AG09319 (cell line): ENCODE measurements at places on chromosomes 5 and 9.

- no peak for DNase-seq
Observed at GRCh38 chr5:145937432-145938250, 1.3 kb downstream of the SH3RF2 start.

DNA sequence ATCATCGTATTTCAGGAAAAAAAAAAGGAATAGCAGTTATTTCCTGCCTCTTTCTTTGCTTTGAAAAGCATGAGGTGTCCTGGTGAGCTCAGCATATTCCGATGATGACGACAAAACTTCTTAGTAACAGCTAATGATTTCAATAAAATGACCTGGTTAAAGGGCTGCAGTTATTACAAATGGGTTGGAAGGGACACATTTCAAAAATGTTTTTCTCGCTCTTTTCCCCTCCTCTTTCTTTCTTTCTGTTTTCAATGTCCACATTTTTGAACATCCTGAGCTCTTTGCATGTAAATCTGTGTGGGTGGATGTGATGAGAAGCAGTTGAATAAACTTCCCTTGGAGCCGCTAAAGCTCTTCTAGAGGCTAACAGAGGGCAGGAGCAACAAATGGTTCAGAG, 186.8 kb upstream of the SLC27A6 start:
- DNase-seq, result no peak

DNA sequence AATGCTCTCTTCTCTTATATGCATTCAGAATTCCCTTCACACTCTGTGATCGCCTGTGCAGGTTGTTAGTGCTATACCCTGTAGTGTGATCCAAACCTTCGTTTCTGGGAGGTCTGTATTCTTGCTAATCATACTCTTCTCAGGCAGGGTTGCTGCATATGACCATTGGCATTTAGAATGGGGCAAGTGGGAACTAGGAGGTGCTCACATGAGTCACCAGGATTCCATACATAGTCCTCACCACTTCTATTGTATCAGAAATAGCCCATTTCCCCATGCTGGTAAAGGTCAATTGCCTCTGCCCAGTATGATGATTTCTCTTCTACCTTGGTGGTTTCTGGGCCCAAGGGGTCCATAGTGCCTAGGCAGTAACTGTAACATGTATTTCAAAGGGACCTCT, 443.5 kb upstream of the CDH6 start:
- no peak for DNase-seq

DNA sequence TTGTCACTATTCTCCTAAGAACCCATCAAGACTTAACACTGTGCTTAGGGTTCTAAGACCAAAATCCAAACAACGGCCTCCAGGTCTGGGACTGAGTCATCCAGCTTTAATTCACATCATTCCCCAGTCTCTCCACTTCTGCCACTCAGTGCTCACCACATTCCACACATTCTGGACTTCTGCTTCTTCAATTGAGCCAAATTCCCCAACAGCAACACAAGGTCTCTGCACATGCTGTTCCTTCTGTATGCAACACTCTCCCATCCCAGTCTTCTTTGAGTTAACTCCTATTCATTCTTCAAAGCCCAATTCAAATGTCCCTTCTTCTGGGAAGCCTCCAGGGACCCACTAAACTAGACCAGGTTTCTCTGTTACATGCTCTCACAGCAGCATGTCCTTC, 97.8 kb downstream of the GPR21 start:
- DNase-seq, result no peak

DNA sequence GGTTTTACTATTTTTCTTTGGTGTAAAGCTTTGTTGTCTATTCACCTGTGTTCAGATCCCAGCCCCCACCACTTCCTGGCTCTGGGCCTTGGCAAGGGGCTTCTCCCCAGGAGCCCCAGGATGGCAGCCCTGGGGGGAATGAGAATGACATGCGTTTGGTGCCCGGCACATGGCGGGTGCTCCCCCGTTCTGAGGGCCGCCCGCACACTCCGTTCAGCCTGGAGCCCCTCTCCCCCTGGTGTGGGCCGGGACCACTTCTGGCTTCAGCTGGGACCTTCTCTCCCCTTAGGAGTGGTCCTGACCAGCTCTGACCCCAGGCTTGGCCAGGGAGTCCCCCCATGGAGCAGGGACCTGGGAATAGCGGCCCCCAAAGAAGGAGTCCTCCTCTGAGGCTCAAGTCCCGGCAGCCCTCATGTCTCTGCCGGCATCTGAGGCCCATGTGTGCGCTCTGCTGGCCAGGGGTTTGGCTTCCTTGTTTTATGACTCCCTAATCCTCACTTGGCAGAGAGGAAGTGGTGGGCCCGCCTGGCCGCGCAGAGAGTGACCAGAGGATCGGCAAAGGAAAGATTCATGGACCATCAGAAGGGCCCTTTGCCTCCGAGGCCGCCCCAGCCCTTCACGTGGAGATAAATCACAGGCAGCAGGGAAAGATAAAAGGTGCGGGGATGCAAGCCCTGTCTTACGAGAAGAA, 57.0 kb upstream of the LMX1B start:
- DNase-seq, result no peak

DNA sequence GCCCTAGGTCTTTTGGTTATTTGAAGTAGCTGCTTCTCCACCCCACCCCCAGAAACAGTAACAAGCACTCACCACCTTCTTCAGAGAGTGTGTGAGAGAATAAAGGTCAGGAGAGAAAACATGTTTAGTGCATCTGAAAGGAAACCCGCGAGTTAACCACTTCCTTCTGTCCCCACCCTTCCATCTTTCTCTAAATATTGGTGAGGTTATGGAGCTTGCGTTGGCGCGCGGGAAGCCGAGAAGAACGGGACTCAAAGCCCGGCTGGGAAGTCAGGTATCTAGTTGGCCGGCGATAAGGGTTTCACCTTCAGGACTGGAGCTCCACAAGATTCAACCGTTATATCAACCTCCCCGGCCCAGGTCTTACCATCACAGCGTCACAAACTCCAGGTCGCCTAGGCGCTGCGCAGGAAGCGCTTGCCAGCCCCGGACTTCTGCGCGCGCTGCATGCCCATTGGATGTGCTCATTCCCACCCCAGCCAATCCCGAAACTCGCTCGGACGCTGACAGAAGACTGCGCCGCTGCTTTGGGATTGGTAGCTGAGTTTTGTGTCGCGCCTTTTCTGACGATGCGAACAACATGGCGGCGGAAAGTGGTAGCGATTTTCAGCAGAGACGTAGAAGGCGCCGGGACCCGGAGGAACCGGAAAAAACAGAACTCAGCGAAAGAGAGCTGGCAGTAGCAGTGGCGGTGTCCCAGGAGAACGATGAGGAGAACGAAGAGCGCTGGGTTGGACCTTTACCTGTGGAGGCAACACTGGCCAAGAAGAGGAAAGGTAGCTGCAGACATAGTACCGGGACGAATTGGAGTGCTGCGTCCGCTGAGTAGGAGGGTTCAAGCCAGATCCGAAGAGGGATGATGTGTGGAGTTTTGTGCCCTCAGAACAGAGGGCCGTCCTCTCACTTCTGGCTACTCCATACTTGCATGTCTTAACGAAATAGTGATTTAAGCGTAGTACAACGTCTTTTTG, at the start of the genes CENPK and PPWD1:
TSS of gene CENPK (minus strand) at position 438 of the 971 bp plus-strand sequence. CDS start 8,261 bp downstream, outside the sequence.
TSS of gene PPWD1 (plus strand) at position 566 of the 971 bp plus-strand sequence. CDS start at position 581, 15 bp downstream.
- peak; percentile 75 for DNase-seq

GRCh38 chr5:59587489-59588337, 305.8 kb downstream of the PDE4D start:
- DNase-seq, result no peak

DNA sequence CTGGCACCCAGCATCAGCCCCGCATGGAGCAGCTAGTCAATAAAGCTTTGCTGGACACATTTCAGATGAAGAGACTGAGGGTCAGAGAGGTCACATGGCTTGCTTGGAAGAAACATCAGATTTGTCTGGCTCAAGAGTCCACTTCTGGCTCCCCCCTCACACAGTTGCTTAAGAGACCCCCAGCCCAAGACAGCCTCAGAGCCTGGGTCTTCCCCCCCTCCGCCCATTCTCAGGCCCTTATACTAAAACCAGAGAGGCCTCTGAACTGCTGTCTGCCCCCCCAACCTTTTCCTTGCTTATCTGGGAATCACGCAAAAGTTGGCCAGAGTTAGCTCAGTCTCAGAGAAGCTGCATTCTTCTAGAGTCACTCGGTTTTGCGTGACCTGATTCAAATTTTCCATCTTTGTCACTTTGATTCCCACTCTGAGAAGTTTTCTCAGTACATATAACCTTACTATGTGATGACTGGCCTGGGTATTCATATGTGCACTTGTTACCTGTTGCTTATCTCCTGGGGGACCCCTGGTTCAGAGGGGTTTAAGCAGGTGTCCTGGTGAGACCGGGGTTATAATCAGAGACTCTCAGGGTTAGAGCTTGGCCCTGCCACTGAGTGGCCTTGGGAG, 145.4 kb upstream of the IER5L start:
- no peak for DNase-seq

DNA sequence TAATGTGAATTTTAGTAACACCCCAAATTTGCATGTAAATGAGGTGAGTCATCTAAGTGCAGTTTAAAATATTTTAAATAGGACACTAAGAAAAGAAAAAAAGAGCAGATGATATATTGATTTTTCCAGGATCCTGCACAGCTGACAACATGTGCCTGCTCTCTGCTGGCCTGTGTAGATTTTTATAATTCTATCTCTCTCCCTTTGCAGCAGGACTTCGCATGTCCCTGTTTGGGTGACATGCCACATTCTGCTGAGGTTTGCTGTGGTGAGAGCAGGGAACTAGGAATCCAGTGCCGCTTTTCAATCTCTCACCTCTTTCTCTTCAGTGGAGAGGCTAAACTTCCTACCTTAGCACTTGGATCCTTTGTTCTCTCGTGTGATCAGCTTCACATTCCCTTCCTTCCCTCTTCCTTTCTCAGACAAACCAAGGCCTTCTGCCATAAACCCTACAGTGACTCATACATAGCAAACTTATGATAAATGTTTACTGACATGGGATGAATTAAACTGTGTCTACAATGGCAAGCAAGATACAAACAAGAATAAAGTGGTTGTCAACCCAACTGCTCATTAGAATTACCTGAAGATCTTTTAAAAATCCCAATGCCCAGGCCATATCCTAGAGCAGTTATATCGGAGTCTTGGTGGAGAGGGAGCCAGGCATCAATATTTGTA, 198.8 kb upstream of the EFNA5 start:
- peak; percentile 36 for DNase-seq

DNA sequence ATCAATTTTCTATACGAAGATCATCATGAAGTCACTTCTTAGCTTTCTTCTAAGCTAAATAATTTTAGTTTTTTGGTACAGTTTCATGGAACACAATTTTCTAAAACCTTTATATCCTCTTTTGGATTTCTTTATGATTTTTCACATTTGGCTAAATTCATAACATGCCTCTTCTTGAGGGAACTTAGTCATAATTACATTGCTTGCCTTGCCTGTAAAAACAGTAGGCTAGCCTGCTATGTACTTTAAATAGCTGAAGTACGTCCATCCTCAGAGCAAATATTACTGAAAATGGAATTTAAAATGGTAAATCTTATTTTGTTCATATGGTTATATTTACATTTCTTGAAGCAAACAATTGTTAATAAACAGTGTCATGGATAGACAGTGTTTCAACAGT, 225.0 kb downstream of the VPS13A start:
- no peak for DNase-seq

DNA sequence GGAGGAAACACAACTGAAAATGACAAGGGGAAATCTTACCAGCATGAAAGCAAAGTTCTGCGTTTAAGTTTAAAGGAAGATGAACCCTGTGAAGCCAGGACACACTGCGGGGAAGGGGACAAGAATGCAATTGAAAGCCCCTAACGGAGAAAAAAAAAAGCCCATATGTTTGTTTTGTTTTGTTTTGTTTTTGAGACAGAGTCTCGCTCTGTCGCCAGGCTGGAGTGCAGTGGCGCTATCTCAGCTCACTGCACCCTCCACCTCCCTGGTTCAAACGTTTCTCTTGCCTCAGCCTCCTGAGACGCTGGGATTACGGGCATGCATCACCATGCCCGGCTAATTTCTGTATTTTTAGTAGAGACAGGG, 2.9 kb downstream of the STK10 start:
- no peak for DNase-seq

DNA sequence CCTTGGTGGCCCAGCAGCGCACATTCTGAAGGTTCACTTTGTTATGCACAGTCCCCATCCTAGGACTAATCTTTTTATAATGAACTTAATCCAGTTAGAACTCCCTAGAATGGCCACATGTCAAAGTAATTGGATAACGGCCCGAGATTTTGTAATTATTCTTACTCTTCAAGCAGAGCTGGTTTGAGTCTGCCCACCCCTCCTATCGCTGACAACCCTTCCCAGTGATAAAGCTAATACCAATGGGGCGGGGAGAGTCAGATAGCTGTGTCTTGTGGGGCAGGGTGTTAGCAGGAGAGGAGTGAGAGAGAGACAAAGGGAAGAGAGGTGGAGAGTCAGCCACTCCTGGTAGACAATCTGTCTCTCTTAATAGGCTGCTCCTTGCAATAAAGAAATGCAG, 356.9 kb downstream of the SLIT3 start:
- no peak for DNase-seq

- no peak for DNase-seq
Observed at GRCh38 chr5:29758986-29759421, 1434.5 kb upstream of the CDH6 start.

DNA sequence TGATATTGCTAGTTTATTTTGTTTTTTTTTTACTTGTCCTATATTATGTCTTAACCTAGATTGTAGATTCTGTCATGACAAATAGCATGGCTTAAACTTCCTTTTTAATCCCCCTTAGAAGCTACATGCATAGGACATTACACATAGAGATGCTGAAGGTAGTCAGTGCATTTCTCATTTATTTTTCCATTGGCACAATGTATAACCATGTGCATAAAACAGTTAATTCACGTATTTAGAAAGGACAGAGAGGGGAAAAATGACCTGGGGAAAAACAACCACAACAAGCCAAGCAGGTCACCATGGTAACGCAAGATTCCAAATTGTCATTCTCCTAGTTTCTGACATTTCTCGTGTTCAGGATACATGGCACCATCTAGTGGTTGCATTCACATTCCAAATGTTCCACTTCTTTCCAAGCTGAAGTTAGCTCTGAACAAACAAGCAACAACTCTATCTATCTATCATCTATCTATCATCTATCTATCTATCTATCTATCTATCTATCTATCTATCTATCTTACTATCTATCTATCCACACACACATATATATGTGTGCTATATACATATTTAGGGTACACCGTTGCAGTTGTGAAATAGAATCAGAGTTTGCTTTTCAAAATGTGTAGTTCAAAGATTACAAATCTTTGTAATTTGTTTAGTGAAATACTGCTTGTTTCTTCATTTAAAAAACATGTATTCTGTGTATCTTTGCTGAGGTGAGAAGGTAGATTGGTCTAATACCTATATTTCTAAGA, 487.2 kb upstream of the ST8SIA4 start:
- DNase-seq, result peak; percentile 7

DNA sequence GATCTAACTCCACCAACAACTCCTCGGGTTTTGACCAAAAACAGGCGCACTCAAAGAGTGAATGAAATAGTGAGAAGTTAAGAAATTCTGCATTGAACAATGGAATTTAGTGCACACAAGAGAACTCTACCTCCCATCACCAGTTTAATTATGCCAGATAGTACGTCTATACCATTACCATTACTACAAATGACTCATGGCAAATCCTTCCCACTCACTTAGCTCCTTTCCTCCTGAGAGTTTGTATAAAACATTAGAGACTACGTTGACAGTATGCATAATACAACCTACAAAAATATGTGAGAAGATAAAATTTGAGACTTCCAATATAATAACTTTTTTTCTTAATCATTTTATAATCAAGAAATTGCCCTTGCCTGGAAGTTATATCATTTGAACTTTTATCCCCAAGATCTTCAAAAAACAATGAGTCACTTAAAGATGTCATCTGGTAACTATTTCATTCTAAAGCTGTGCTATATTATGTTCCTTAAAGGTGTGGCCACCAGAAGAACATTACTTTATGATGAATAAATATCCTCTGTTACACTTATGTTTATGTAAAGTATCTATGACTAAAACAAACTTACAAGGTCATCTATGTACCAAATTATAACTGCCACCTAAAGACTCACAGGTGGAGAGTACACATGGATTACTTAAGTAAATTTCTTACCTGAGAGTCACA, 297.9 kb upstream of the PTGER4 start:
- no peak for DNase-seq
